ENCODE measurements at places on chromosomes 3 and 15.

DNA sequence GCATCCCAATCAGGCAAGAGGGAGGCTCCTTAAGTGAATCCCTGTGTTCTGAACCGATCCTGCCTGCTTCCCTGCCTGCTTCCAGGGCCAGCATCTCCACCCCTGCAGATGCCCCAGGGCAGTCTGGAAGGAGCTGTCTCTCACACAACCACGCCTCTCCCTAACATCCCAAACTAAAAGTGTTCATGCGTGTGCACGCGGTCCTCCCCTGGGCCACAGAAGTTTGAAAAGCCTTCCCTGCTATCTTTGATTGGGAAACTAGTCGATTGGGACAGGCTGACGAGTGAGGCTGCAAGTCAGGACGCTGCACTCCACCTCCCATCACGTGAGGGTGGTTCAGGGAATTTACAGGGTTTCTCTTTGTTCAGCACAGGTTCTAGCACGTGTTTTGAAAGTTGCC is 340.9 kb upstream of the ICE2 start:
- no peak for DNase-seq

- DNase-seq, result no peak
Observed at GRCh38 chr3:171099911-171100310, 73.4 kb upstream of the SLC2A2 start.

DNA sequence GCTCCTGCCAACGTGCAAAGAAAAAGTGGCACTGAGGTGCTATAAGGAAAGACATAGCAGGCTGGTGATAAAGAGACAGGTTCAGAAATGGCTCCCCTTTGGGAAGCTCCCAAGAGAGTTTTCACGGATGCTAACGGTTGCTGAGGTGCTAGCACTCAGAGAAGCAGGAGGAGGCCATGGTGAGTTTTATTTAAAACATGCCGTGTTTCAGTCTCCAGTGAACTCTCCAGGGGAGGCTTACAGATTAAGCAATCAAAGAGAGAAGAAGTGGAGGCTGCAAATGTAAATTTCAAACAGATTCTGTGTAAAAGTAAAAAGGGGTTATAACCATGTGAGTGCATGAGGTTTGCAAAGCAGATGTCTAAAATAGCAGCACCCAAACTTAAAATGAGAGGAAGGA is 346.2 kb downstream of the NTRK3 start:
- no peak for DNase-seq

GRCh38 chr3:52763466-52763865 is 7.3 kb downstream of the NEK4 start:
- DNase-seq, result no peak

DNA sequence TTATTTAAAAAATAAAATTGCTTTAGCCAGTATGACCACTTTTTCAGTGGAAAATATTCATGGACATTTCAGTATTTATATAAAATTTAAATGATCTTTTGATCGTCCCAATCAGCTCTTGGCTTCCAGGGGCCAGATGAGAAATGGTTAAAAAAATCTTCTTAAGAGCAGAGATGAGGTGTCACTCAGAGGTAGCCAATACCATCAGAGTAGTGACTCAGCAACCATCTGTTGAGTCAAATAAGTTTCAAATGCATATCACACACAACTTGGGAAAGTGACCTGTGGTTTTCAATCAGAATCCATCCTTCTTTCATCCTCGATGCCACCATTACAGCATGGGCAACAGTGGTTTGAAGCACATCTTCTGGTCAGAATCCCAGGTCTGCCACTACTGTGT is 958.8 kb upstream of the NR2F2 start:
- DNase-seq, result no peak

GRCh38 chr3:58441514-58442450 is 8.2 kb upstream of the PDHB start:
- no peak for DNase-seq

- no peak for DNase-seq
Observed at GRCh38 chr3:23193831-23194230, 9.3 kb upstream of the UBE2E2 start.

GRCh38 chr3:105140899-105141367 is 225.8 kb upstream of the ALCAM start:
- DNase-seq, result no peak

- DNase-seq, result no peak
Observed at GRCh38 chr15:89542369-89542768, 32.9 kb upstream of the TICRR start.

- DNase-seq, result no peak
Observed at GRCh38 chr3:13098192-13098988, 25.2 kb upstream of the IQSEC1 start.

DNA sequence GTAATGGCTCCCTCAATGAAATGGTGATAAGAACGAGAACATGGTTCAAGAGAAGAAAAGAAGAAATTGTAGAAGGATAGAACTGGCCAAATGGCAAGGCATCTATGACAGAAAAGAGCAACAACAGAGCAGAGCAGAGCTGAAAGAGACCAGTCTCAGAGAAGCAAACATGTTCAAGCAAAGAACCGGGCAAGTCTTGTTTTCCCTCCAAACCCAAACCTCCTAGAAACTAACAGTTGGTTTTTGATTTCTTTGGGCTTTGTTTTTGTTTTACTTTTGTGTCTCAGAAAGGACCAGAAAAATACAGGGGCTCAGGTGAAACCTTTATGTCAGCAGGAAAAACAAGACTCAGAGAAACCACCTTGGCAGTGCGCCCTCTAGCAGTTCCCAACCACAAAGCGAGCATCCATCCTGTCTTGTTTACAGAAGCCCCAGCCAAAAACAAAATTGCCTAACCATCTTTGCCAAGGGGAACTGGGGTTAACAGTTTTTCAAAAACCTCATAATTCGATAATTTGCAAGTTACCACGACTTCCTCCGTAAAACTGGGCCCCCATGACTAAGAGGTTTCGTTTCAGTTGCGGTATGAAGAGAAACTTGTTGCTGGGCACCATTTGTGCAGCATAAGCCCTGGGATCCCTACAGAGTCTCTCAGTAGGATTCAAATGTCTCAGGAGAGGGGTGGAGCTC is 159.2 kb upstream of the SLC24A5 start:
- no peak for DNase-seq

DNA sequence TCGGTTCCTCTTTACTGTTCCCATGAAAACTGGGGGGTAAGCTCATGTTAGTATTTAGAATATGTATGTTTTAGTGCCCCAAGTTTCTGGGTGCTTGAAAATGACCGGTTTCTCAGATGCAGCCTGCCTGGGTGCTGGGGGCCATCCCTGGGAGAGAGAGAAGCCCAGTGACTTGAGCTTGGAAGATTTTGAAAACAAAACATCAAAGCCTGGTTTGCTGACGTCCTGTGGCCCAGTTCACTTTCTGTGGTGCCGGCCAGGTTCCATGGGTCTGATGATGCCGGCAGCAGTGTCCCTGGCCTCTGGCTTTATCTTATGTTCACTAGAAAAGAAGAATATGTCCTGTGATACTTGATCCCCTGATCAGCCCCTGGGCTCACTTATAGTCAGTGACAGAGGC is 17.1 kb downstream of the APBA2 start:
- DNase-seq, result no peak

DNA sequence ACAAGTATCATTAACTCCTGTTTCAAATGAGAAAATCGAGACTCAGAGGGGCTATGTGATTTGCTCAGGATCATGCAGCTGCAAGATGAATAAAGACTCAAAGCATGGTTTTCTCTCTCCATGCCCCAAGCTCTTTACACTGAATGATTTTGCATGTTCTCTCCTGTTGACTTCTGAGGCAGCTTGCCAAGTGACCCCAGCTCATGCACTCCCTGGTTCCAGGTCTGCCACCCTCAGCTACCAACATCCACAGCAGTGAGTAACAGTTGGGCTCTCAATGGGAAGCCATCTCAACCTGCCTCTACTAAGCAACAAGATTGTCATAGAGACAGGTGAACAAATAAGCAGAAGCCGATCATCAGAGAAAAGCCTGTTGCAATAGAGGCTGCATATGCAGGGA is 116.9 kb upstream of the GADL1 start:
- no peak for DNase-seq

GRCh38 chr3:56303487-56303886 is 164.8 kb downstream of the ERC2 start:
- no peak for DNase-seq

DNA sequence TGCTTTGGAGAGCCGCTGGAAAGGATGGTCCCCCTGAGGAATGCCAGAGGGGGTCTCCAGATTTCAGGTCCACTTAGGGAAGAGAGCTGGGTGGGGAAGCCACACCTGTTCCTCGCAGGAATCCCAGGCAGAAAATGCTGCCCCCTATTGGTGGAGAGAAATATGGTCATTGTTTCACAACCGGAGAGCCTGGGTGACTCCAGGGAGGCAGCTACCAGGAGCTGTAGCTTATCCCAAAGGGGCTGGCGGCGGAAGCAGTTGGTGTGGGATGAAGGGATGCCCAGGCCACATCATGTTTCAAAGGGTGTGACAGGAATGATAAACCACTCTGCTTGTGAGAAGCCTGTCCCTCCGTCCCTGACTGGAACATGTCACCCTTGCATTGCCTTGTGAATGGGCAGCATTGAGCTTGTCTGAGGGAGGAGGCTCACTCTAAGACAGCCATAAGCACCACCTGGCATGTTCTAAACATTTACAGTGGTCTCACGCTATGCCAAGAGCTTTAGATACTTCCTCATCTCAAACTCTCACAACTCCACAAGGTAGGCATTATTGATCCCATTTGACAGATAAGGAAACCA is 34.5 kb downstream of the POMGNT2 start:
- no peak for DNase-seq

GRCh38 chr3:149495581-149496125 is 21.2 kb downstream of the TM4SF4 start:
- no peak for DNase-seq

DNA sequence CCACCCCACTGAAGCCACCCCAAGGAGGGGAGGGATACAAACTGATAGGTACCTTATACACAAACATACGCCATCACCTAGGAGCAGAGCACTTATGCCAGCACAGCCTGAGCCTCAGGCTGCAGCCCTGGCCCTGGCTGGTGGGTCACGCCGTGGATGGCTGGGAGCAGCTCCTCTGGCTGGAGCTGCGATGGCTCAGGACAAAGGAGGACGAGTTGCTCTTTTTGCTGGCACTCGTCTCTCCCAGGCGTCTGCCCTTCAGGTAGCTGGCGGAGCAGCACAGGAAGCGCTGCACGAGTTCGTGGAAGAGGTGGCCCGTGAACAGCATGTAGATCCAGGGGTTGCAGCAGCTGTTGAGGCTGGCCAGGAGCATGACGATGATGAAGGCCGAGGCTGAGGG is 16.6 kb downstream of the OXTR start:
- no peak for DNase-seq

DNA sequence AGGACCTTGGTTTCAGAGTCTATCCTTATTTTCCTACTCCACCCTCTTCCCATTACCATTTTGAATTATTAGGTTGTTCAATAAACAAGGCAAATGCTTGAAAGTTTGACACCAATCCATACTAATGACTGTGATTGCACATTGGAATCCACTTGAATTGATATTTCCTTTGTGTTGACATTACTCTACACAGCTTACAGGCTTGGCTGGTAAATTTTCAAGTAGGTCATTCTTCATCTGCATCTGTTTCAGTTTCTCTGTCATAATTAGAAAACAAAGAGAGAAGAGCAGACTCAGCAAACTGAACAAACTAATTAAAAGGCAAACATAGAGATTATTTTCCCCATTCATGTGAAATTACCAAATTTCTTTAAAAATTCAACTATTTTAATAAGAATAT is 732.9 kb upstream of the BCHE start:
- no peak for DNase-seq

DNA sequence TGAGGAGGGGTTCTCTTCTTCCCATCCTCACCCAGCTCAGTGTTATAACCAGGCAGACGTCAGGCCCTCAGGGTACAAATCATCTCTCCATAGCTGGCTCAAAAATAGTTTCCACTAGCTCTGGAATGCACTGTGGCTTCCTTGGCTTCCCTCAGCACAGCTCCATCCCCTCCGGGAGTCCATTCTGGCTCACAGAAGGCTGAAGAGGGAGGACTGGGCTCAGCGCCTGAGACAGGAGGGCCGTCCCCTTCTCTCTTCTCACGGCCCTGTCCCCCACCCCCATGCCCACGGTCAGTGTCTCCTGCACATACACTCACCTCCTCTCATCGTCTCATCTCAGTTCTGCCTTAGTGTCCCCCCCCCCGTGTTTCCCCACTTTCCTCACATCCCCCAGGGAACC is 50.1 kb downstream of the UMPS start:
- no peak for DNase-seq

DNA sequence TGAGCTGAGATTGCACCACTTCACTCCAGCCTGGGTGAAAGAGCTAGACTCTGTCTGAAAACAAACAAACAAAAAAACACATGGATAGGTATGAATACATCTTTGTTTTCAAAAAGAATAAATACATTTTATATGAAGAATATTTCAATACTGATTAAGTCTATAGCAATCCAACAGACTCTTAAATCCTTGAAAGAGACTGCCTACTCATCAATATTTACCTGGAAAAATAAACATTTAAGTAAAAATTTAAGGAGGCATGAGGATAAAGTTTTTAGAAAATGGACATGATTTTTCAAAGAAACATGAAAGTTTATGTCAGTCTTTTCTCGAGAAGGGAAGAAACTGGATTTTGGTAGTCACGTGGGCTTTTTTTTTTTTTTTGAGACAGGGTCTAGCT is 5.4 kb downstream of the NKIRAS1 start:
- DNase-seq, result no peak

DNA sequence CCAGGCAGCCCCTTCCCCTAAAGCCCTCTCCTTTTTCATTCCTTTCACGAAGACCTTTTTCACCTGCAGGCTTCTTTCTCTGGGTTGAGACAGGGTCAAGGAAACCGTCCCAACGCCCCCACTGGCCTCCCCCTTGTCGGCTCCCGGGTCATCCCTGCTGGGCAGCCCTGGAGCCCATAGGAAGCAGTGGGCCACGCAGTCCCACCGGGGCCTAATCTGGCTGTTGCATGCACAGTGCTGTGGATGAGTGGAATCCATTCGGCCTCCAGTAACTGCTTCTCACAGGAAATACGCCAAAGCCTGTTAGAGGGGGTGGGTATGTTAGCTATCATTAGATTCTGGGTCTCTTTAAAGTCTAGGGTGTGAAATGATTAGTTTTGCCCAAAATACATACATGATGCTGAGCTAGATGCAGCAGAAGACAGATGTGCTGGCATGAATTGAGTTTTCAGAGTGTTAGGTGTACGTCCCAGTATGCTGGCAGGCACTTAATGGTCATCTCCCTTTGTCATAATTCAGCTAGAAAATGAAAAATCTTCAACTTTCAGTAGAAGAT is 16.6 kb downstream of the LYSMD4 start:
- no peak for DNase-seq

- DNase-seq, result no peak
Observed at GRCh38 chr3:30768046-30768445, 126.4 kb downstream of the GADL1 start.

Data from NCI-H187 treated with DMSO at 0.1 percent for 48 hours (cell line).